Osteoblast (primary cell): ENCODE measurements at places on chromosomes 4 and X.

DNA sequence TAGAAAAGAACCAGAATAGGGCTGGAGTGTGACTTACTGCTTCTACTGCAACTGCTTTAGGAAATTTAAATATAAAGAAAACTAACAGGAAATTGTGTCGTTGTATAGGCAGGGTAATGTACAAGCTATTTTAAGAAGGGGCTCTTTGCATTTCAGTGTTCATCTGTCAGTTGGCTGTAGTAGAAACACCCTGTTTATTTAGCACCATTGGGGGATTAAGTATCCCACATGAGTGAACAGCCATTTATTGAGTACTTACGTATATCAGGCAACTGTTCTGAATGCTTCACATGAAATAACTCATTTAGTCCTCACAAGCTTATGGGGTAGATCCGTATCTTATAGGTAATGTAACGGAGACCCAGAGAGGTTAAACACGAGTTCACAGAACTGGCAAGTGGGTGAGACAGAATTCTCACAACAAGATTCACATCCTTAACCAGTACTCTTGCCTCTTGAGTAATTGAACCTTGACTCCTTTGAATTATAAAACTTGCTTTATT lies 23.9 kb downstream of the STIM2 start:
- no peak for DNase-seq

- DNase-seq = no peak
These were observed 23.2 kb downstream of the ADD1 start for GRCh38 chr4:2866891-2867290.

DNA sequence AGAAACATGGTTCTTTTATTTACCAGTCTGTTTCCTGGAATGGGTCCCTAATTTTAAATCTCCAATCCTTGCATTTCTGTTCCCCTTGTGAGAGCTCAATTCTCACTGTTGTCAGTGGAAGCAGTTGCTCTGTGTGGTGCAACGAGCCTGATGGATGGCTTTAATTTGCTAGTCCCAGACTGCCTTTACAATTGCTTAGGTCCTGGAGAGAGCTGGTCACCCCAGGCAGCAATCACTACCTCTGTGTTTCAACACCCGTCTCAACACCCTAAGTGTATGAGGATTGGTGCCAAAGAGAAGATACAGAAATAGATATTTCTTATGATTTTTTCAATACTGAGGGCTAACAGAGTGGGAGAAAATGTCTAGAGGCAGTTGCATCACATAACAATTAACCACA lies 873.8 kb downstream of the GLUD2 start:
- DNase-seq = no peak

DNA sequence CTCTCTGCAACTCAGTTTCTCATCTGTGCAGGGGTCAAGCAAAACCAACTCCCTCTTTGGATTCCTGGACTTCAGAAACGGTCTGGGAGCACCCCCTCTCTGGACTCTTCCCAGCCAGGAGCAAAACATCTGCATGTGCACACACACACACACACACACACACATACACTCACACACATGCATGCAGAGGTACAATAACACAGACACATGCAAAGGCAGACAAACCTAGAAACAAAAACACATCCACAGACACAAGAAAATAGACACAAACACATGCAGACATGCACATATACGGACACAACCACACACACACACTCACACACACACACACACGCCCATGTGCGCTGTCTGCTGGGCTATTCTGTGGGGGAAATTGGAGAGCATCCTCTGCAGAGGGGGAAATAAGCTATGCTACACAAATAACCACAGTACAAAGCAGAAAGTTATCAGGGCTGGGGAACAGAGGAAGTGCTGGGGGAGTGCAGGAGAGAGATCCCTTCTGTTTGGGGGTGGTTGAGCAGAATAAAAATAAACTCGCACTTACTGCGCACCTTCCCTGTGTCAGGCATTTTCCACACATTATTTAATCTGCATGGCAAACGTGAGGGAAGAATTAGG lies 19.9 kb downstream of the IQSEC2 start:
- DNase-seq = no peak

GRCh38 chrX:44669626-44670025 lies 127.0 kb upstream of the FUNDC1 start:
- DNase-seq = no peak

DNA sequence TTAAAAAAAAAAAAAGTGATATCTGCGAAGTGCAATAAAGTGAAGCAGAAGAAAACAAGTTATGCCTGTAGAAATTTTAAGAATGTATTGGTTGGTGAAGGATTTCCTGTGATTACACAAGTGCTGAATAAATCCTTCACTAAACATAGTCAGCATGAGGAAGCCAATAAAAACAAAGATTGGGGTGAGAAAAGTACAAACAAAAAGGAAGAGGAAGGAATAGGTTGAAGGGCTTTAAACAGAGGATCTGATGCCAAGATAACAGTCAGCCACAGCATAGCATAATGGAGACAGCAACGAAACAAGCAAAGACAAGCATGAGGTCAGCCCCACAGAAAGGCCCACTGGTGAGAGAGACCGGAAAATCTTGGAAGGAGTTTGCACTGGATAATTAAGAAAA lies 372.2 kb downstream of the ADAM29 start:
- no peak for DNase-seq

DNA sequence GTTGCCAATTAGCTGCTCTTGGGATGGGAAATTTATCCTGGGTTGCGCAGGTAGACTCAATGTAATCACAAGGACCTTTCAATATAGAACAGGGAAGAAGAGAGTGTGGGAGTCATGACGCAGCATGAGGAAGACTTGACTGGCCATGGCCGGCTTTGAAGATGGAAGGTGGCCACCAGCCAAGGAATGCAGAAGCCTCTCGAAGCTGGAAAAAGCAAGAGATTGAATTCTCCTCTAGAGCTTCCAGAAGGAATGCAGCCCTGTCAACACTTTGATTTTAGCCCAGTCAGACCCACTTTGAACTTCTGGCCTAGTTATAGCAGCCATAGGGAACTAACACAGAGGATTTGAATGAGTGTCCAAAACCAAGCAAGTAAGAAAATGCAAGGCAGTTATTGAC lies 14.7 kb upstream of the SH3KBP1 start:
- no peak for DNase-seq

DNA sequence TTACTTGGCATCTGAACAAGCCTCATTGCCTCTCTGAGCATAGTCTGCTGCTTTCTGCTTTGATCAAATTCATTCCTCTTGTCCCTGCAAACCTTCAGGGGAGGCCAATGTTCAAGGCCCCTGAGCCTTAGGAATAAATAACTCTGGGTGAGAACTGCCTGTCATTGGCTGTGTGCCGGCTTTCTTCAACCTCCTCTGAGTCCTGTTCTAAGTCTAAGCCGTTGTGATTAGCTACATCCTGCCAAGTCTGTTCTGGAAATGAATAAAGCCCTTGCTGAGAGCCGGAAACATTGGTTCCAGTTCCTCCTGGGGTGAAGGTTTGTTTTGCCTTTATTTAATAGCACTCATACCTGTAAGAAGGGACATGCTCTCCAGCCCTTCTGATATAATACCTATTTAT lies 13.8 kb downstream of the RNF4 start:
- DNase-seq = peak; percentile 87

- DNase-seq = no peak
These were observed 99.4 kb downstream of the TMEM47 start for GRCh38 chrX:34557733-34558132.

DNA sequence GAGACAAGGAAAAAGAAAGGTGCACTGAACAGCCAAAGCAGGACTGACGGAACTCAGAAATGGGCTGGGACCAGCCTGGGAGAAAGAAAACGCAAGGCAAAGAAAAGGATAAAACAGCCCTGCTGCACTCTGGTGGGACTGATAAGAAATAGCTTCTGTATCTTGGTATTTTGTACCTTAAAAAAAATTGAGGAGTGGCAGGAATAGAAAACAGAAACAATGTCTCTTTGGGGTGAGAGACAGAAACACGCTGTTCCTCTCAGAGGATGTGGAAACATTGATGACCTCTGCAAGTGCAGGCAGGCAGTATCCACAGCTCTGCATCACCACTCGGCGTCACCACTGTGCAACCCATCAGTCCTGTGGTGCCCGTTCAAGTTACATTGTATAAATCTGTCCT lies 152.5 kb upstream of the SPRY1 start:
- no peak for DNase-seq

DNA sequence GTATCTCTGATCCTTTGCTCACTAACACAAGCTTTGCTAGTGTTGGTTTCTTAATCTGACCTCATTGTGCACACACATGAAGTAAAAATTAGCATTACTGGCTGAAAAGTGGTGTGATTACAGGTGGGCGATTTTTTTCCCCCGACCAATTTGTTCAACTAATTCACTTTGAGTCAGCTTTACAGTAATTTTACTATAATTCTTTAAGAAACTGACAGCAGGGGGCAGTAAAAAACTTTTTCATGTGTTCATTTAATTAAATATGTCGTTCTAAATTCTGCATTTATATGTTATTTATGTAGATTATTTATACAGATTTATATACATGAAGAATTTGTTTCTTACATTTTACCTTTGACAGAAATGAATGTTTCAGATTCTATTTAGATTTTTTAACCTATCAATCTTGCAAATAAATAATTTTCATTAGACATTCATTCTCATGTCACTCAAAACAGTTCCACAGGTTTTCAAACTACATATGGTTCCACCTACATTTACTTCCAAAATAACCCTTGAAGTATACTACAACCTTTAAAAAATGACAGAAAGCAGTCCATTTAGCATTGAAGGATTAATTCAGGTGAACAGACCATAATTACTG lies 17.5 kb downstream of the PALLD start:
- no peak for DNase-seq

- no peak for DNase-seq
These were observed 432.8 kb downstream of the PDGFC start for GRCh38 chr4:156538651-156539257.

DNA sequence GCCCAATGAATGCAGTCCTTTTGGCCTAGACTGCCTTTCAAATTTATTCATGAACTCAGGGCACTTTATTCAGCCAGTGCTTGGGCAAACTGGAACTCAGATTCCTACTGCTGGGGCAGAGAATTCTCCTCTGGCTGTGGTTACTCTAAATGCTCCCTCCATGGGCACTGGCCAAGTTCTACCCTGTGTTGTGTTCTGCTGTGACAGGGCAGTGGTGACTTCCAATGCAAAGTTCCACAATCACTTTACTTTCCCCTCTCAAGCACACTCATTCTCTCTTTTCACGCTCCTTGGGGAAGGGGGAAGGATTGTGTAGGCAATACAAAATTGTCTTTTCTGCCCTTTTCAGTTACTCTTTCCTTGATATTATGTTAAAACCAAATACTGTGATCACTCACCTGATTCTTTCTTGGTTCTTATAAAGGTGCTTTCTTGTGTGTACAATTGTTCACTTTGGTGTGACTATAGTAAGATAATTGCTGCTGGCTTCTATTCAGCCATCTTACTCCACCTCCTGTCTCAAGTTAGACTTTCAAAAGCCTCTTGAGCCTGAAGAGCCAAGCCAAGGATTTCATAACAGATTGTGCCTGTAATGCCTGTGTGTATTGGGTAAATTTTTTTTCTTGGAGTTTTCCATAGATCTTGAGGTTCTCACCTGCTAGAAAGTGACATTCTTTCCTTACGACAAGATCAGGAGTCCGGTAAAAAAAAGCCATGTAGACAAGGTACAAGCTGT lies 1078.6 kb downstream of the FAM133A start:
- DNase-seq = no peak

DNA sequence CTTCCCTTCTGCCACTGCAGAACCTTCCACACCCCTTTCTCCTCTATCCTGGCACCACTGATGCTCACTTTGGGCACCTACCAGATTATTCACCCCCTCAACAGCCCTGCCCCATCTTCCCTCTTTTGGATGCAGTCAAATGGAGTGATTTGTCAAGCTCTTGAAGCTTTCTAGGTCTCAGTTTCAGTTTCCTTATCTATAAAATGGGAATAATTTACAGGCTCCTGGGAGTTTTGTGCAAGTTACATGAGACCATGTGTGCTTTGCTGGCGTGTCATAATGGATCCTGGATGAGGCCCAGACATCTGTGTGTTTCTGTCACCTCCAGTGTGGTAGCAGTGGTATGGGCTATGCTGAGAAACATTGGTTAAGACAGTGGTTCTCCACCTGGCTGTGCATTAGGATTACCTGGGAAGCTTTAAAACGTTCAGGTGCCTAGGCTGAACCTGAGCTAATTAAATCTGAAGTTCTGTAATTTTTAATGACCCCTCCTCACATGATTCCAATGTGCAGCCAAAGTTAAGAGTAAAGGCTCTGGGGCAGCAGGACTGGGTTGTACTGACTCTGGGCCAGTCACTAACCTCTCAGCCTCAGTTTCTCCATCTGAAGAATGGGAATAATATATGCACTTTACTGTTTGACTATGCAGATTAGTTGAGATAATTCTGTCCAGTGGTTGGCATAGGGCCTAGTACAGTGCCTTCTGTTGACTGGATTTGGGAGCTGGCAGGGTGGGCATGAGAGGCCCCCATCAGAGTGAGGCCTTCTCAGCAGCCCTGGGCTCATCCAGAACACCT lies 6.8 kb upstream of the MGST2 start:
- no peak for DNase-seq

DNA sequence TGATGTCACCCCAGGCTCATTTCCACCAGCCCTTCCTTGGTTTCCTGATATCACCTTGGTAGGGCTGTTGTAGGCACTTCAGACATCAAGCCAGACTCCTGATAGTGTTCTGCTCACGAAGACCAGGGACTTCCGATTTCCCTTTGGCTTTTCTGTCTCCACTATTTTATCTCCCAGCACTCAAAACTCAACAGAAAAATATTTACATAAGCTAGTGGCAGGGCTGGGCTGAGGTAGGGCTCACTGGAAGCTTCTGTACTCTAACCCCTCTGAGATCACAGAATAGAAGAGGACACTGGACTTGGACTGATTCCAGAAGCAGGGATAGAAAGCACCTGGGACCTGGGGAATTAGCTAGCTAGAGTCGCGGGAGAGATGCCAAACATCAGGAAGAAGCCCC lies 34.4 kb upstream of the EFNB1 start:
- no peak for DNase-seq
